ENCODE measurements at places on chromosomes 13 and 19.

- DNase-seq, result no peak
Observed at GRCh38 chr13:34762312-34762711, 179.8 kb upstream of the NBEA start.

- peak; percentile 82 for DNase-seq
Observed at GRCh38 chr19:1269478-1270212, 513 bp downstream of the CIRBP start.

- DNase-seq, result peak; percentile 43
Observed at GRCh38 chr13:91347996-91348905, 764 bp downstream of the MIR17HG start.

DNA sequence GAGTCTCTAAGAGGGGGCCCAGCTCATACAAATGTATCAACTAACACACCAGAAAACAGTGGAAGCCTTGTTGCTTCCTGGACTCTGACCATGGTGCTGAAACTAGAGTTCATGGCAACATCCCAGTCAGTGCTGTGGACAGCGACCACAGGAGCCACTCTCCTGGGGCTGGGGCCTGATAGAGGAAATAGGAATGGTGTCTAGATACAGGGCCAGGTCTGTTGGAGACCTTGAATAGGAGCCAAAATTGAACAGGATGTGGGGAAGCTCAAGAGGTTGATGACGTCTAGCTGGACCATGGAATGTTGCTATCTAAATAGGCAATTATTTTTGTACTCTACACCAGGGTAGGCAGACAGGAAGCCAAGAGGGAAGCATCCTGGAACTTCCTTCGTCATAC, 21.7 kb downstream of the LILRB4 start:
- DNase-seq, result peak; percentile 33

DNA sequence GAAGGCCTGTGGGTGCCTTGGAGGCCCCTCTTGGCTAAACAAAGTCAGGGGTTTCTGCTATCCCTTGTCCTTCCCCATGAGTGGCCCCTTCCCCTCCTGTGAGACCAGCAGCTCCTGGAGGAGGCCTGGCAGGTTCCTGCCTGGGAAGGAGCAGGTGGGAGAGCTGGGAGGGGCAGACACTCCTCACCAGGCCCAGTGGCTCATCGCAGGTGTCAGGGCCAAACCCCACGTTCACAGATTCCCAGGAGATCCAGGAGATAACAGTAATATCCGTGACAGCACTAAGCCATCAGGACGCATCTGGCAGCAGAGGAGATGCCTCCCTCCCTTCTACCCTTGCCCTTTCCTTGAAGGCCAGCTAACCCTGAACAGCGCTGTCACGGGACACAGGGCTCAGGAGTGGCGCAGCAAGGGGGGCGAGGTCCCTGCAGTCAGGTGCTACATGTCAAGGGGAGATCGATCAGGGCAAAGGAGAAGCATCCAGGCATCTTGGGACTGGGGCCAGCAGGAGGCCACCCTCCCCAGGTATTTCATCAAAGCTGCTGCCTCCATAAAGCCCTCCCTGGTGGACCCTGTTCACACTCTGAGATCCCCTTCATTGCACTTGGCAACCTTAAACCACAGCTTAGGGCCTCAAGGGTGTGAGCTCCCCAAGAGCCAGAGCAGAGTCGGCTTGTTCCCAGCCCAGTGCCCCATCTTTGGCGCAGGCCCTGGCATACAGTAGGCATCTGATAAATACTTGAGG, 4.8 kb downstream of the CEBPA start:
- no peak for DNase-seq

GRCh38 chr19:6828306-6828697, 55.8 kb downstream of the VAV1 start:
- no peak for DNase-seq

DNA sequence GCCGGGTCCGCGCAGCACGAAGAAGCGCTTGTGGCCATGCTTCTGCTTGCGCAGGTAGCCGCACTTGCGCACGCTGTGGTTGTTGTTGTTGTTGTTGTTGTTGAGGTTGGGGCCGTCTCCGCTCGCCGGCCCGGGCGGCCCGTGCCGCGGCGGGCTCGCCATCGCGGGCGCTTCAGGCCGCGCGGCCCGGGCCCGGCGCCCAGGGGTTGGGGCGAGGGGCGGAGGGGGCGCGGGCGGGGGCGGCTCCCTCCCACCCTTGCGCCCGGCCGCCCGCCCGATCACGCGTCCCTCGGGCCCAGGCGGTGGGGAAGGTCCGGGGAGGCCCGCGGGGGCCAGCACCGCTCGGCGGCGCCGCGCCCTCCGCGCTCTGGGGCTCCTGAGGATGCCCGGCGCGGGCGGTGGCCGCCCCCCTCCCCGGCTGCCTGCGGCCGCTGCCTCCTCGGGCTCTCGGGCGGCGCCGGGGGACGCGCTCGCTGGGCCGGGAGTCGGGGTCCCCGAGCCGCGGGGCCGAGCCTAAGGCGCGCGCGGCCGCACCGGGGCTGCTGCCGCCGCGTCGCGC, 412 bp downstream of the IRS2 start:
- no peak for DNase-seq

GRCh38 chr19:39823686-39824085, 10.3 kb downstream of the DYRK1B start:
- DNase-seq, result no peak

- DNase-seq, result no peak
Observed at GRCh38 chr13:108273429-108274118, 4.1 kb downstream of the TNFSF13B start.

- peak; percentile 82 for DNase-seq
Observed at GRCh38 chr19:4506449-4507149, 11.7 kb downstream of the PLIN4 start.

DNA sequence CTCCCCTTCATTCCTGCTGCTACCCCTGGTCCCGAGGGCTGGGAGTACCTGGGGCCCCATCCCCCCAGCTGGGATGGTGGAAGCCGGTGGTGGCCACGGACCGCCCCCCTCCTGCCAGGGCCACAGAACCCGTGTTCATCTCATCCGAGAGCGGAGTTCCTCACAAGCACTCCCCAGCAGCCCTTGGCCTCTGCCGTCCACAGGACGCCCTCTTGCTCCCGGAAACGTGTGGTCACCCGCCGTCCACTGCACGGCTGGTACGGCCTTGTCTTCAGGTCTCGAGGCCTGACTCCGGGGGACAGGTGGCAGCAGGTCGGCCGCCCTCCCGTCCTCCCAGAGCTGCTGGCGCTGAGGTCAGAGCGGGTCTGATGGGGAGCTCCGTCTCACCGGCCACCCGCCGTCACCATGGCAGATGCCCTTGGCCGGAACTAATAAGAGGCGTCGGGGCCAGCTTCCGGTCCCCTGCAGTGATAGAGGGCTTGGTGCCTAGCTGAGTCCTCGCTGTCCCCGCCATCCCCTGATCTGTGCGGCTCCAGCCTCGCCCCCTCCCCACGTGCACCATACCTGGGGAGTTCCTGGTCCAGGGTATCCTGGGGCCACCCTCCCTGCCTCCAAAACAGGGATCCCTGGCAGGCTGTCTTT, 16.5 kb upstream of the CSNK1G2 start:
- DNase-seq, result no peak

GRCh38 chr19:6723738-6724137, 3.3 kb upstream of the C3 start:
- peak; percentile 77 for DNase-seq

- DNase-seq, result no peak
Observed at GRCh38 chr19:18513868-18514267, 8.0 kb downstream of the ELL start.

- peak; percentile 96 for DNase-seq
Observed at GRCh38 chr19:2327773-2328400, 499 bp downstream of the LSM7 start.

DNA sequence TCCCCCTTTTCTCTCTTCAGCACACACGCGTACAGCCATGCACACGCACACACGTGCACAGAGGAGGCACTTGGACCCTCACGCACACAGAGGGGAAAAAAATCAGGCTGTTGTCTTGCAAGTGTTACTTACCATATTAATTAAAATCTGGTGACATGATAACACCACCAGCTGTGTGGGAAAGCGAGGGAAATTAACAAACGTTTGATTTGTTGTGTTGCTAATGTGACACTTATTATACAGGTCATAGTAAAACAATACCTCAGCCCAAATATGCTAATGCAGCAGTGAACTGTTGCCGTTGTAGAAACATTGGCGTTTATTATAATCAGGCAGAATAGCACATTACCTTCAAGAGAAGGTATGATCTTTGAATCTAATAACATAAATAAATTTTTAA, 211.7 kb downstream of the TEX29 start:
- DNase-seq, result no peak

DNA sequence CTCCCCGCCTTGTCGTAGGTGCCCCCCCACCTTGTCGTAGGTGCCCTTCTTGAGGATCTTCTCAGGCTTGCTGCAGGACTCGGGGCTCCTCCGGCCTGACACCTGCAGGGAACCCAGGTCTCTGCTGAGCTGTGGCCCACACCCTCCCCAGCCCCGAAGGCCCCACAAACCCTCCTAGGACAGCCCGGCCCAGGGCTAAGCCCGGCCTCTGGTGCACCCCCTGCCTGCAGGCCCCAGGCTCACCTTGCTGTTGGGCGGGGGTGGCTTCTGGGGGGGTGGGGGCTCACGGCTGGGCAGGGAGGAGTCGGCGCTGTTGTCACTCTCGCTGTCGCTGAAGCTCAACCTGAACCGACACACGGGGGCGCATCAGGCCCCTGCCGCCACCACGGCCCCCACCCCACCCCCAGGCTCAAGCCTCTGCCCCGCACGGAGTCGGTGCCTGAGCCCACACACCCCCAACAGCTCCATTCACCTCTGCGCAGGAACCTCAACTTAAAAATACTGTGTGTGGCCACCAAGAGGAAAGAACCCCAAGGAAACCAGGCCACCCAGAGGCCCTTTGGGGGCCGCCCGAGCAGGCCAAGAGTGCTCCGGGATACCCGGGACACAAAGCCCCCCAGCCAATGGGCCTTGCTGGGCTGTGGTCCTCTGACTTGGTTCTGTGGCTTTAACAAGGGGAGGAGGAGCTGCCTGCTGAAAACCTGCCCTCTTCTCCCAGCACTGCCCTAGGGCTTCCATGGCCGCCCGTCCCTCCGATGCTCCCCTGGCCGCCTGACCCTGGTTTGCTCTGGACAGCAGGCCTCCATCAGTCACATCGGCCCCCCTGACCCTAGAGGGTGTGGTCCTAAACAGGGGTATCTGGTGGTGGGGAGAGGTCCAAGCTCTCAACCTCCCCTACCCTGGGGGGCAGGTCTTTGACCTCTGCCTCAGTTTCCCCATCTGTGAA, 65.8 kb downstream of the MLLT1 start:
- DNase-seq, result no peak

DNA sequence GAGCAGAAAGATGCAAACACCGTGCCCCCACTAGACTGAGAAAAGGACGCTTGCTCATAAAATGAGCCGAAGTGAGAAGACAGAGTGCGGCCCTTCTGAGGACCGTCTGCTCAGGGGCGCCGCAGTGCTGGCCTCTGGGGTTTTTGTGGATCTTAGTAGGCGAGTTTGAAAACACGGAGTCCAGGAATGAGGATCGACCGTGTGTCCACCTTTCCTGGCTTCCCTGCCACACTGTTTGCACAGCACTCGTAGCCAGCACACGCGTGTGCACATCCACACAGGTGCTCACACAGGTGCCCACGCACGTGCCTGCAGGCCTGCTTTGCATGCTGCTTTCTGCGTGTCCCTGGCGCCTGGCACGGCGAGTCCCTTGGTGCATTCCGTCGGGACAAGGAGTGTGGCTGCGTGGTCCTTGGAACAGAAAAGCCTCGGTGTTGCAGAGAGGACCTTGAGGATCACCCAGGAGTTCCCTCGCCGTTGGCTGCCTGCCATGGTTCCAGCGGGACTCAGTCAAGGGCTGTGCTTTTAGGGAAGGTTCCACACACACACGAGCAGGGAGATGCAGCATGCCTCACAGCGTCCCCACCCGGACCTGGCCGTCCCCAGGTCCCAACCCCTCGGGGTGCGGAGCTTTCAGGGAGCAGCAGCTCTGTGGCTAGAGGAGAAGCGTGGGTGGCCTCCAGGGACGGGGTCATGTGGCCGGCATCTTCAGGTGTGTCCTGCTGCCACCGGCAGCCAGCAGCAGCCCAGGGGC, 10.1 kb upstream of the ZNF554 start:
- no peak for DNase-seq

DNA sequence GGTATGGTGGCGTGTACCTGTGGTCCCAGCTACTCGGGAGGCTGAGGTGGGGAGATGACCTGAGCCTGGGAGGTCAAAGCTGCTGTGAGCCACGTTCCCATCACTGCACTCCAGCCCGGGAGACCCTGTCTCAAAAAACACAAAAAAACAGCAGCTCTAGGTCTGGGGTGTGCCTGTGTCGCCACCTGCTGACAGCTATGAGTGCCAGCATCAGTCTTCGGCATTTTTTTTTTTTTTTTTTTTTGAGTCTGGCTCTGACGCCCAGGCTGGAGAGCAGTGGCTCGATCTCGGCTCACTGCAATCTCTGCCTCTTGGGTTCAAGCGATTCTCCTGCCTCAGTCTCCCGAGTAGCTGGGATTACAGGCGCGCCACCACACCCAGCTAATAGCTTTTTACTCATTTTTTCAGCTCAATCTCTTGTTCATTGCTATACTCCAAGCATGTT, 10.1 kb downstream of the AP2S1 start:
- DNase-seq, result peak; percentile 54

DNA sequence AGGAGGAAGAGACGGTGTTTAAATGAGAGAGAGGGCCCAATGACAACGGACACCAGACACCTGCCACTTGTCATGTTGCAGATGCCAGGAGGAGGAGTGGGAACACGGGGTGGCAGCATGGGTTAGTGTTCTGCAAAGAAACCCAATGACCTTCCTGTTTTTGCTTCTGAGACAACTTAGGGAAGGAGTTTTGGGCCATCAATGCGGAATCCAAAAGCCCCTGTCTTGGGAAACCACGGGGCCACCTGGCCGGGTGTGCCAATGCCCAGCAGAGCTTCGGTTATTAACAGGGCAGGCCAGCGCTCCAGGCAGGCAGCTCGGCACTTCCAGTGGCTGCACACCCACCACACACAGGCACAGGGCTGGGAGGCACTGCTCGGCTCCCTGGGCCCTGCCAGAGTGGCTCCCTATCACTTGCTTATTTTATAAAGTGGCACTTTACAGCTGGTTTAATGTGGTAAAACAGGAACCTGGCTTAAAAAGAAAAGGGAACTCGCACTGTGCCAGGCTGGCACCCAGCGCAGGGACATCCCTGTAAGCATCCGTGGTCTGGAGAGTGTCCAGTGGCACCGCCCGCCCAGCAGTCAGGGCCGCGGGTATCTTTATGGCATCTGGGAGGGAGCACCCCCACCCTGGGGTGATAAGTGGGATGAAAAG, 19.1 kb downstream of the ELL start:
- no peak for DNase-seq

All from iris pigment epithelial cell (primary cell).